ENCODE measurements at places on chromosomes 6 and 20.
A peak's percentile ranks its signal among the peaks of the same experiment; 100 is the strongest.

DNA sequence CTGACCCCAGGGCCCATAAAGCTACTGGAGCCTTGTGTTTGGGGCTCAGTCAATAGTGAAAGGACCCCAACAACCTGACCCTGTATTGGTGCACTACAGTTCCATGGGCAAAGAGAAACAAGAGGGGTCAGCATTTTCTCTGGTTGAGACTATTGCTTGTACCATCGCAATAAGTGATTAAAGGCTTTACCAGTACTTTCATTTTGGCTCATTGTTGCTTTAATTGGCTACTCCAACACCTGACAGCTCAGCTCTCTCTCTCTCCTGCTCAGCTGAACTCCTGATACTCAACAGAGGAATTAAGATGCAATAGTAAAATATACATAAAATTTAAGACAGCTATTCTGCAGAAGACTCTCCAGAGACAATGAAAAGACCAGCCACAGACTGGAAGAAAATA is 17.8 kb downstream of the CD93 start:
- DNase-seq: no peak

DNA sequence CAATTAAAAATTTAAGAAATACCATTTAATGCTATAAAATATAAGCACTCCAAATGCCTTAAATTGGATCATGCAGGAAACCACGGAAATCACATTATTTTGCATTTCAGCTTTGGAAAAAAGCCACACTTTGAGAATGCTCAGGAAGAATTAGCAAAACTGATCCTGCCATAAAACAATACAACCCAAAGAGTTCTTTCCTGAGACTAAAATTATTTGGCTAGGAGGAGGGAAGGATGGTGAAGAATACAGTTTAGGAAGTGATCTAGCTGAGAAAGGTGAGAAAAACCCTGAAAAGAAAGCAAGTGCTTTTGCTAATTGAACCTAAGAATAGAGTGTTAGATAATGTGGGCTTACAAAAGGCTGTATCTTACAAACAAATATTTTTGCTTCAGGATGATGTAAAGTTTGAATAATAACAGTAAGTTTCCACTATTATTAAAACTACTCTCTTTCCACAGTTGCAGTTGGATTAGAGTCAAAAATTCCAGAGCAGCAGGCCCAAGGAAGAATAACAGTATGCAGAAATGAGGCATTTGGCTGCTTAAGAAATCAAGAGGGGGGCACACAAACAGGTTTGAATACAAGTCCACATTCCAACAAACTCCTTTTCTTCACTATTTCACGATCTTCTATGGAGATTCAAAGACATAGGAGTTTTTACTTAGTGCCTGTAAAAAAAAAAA is 565.4 kb downstream of the RFPL4B start:
- no peak for DNase-seq

DNA sequence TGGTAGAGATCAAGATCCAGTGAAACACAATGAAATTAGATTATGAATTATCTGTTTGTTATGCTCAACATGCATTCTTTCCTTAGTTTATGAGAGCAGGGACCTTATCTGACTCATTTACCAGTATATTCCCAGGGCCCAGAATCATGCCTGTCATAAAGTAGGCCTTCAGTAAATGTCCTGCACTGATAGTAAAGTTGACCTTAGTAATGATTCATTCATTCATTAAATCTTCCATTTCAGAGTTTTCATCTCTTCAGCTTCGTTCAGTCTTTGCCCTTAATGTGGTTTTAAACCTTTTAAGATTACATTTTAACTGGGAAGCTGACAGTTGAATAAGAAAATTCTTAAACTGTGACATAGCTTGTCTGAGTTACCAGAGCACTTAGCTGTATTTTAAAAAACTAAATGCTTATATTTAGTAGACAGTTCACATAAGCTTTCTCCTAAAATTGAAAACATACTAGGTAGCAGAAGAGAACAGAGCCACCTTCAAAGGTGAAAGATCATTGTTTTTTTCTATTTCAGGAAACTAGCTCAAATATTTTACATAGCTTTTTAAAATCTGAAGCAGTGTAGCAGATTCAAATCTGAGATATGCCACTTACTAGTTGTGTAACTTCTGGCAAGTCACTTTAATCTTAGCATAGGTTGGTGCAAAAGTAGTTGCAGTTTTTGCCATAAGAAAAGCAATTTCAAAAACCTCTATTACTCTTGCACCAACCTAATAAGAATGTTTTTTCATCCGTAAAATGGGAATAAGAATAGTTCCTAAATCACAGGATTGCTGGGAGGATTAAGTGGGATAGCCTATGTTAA is 41.4 kb downstream of the MCM8 start:
- DNase-seq: no peak

- DNase-seq: no peak
Measured at GRCh38 chr20:32195581-32195980, 12.0 kb downstream of the PLAGL2 start.

DNA sequence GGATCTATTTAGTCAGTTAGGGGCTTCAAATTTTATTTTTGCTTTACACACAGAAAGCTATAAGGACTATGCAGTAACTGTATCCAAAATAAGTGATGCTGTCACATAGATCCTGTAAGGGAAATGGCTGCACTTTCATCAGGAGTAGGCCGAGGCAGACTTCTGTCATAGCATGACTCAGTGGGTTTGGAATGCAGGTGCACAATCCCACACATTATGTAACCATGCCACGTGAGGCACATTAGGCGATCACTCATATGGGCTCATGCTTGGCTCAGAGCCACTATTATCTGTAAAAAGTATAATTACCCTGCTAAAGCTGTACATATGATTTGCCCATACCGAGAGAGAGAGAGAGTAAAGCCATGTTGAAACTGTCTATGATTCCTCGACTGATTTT is 1189.4 kb upstream of the EYS start:
- DNase-seq: no peak

DNA sequence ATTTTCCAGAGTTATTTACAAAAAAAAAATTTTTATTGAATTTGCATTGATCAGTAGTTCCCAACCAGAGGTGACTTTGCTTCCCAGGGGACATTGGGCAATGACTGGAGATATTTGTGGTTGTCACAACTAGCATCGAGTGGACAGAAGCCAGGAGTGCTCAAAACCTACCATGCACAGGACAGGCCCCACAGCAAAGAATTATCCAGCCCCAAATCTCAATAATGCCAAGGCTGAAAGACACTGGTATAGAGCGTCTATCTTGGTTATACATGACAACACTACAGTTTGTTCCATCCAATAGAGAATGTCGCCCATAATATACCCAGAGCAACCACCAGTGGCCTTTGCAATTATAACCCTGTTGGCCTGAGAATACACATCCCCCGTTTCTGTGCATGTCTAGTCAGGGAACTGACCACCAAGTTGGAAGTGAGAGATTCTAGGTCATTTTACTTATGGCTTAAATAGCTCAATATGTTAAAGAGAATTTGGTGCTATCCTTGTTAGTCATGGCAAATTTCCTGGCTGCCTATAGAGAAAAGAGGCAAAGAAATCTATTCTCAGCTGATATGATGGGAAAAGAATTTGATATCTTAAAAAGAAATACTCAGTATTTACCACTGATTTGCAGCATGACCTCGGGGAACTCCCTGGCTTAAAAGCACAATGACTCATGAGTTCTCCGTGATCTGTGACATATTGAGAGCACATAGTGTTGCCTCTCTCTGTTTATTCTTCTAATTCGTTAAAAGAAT is 76.0 kb upstream of the ADTRP start:
- no peak for DNase-seq

GRCh38 chr6:111530667-111531066 is 47.6 kb upstream of the REV3L start:
- no peak for DNase-seq

DNA sequence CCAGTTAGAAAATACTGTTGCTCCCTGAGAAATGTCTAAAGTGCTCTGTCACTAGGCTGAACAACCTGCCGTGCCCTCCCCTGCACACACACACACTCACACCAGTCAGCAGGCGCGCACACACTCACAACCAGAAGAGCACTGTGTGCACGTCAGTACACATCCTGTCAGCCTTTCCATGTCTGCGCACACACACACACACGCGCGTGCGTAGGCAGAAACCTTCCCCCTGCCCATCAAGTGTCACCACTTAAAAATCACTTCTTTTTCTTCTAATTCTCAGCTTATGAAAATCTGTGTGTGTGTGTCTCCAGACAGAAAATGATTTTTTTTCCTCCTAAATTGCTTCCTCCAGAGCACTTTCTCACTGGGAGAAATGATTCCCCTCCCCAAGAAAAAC is 100.3 kb downstream of the EDN3 start:
- DNase-seq: no peak

DNA sequence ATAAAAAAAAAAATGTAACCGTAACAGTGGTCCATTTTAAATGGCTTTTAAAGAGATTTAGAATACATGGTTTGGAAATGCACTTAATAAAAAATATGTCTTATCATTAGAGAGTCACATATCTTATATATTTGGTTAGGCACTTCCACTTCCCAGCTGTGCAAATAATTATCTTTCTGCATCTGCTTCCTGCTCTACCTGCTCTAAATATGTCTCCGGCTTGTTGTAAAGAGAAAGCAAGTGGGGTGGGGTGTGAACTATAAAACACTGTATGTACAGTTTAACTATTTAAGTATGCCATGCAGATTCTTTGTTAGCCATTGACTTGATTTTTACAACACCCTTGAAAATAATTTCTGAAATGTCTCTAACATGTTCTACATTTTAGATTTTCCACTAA is 106.3 kb downstream of the NKAIN2 start:
- DNase-seq: no peak

GRCh38 chr6:30820193-30820592 is 64.1 kb upstream of the DDR1 start:
- DNase-seq: no peak

DNA sequence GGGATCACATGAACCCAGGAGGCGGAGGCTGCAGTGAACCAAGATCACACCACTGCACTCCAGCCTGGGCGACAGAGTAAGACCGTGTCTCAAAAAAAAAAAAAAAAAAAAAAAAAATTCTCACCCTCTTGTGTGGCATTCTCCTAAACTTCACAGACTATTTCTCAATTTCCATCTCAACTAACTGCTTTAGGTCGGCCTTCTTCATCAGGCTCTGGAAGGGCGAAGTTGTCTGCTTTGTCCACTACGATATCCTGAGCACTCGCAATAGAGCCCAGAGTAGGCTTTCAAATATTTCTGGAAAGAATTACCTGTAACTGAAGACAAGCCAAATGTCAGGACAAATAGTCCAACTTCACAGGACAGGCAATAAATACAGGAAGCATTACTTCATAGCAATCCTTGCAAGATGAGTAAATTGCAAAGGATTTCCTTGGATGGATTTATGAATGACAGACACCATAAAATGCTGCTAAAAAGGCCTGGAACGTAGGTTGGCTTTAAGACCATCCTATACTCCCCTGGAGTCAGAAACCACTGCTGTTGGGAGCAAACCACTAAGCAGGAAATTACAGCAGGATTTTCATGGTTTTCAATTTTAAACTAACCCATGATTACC is 116.3 kb upstream of the SLC2A12 start:
- DNase-seq: no peak

GRCh38 chr6:33091957-33092356 is 16.2 kb downstream of the HLA-DPB1 start:
- peak; percentile 89 for DNase-seq

GRCh38 chr20:38423541-38423940 is 11.6 kb downstream of the SNHG17 start:
- peak; percentile 62 for DNase-seq

GRCh38 chr20:63977739-63978276 is 1.6 kb downstream of the SAMD10 start:
- no peak for DNase-seq

GRCh38 chr20:53002786-53003185 is 30.6 kb downstream of the TSHZ2 start:
- no peak for DNase-seq

GRCh38 chr6:152503546-152503945 is 133.6 kb downstream of the SYNE1 start:
- DNase-seq: no peak

DNA sequence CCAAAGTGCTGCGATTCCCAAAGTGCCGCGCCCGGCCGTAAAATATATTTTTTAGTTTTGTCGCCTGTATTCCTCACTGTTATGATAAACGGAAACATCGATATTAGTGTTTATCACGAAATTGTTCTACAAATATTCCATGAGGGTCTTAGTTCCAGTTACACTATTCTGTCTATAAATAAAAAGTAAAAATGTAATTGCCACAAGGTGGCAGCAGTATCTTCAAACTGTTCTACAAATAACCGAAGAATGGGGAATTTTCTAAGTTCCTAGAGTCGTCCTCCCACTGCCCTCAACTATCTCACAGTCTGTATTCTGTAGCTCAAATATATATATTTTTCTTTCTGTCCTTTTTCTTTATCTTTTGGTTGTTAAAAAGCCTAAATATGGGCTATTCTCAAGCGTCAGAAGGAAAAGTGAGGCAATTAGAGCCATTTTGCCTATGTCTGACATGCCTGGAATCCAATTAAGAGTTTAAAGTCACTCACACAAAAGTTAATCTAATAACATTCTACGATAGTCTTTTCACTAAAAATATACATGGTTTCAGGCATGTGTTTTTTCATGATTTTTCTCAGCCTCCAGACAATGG is 14.2 kb upstream of the FAM162B start:
- DNase-seq: peak; percentile 75

- DNase-seq: no peak
Measured at GRCh38 chr6:7073821-7074525, 33.8 kb upstream of the RREB1 start.

- DNase-seq: peak; percentile 70
Measured at GRCh38 chr6:39812853-39813533, 20.8 kb downstream of the DAAM2 start.

DNA sequence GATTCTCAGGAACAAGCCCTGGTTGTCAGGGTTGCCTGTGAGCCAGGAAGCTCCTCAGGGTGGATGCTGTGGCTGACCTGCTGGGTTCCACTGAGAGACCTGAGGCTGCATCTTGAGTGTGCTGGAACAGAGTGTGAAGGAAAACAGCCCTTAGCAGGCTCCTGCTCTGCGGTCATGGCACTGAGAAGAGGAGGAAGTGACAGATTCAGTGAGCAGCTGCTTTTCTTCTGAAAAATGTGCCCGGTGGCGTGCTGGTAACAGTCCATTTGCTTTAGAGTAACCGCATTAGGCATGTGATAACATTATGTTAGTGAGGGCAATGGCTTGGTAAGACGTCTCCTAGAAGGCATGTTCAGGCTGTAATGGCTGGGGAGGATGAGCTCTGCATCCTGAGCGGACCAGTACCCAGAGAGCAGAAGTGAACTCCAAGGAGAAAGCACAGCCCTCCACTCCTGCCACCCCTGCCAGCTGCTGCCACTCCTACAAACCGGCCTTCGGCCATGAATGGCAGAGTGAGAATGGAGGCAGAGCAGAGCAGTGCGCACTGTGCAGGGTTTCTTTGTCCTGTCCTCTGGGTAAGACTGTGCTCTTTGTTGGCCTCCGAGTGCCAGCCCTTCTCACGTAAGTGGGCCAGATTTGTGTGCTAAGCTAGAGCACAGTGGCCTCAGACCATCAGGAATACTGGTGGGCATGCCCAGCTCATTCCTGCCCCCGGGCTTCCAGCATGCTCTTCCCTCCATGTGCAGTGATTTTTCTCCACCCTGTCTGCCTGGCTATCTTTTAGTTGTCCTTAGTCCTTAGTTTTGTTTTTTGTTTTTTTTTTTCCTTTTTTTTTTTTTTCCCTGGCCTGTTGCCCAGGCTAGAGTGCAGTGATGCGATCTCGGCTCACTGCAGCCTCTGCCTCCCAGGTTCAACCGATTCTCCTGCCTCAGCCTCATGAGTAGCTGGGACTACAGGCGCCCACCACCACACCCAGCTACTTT is 98.1 kb upstream of the VSTM2L start:
- peak; percentile 89 for DNase-seq

- DNase-seq: no peak
Measured at GRCh38 chr6:138272533-138273315, 54.4 kb upstream of the PBOV1 start.

- DNase-seq: no peak
Measured at GRCh38 chr6:37850728-37851285, 31.3 kb downstream of the ZFAND3 start.

All from Karpas-422 (cell line).